ENCODE measurements at places on chromosomes 2 and 18.

GRCh38 chr2:145289946-145290345, 770.0 kb upstream of the ZEB2 start:
- no peak for DNase-seq

- no peak for DNase-seq
Measured at GRCh38 chr2:32768387-32769174, 140.7 kb downstream of the TTC27 start.

GRCh38 chr2:5945742-5946141, 253.6 kb downstream of the SOX11 start:
- no peak for DNase-seq

DNA sequence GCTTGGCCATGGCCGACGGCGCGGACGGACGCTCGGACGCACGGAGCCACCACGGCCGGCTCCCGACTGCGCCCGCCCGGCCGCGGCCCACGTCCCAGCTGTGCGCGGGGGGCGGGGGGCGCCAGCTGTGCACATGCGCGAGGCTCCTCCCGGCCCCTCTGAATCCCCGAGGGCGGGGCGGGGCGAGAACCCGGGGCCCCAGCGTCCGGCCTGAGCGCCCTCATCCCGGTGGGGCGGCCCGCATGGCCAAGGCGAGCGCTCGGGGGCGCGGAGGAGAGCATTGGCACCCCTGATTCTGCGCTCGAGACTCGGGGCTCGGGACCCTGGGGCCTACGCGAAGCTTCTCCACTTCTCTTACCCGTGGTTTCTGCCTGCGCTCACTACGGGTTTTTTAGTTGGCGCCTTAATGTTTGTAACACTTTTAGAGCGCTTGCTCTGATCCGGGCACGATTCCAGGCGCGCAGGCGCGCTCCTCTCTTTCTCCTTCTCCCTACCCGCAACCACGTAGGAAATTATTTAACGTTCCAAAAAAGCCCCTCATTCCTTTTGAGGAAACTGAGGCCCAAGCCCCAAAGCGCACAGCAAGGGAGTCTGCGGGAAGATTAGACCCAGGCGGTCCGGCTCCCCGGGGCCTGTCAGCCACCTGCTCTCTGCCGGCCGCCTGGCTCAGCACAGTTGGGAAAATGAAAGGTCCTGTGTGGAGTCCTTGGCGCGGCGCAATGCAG, at the start of gene PXDN:
Gene PXDN (minus strand): TSS at position 70 of the 725 bp plus-strand sequence. CDS start 60 bp downstream, at position 10.
- DNase-seq = no peak

DNA sequence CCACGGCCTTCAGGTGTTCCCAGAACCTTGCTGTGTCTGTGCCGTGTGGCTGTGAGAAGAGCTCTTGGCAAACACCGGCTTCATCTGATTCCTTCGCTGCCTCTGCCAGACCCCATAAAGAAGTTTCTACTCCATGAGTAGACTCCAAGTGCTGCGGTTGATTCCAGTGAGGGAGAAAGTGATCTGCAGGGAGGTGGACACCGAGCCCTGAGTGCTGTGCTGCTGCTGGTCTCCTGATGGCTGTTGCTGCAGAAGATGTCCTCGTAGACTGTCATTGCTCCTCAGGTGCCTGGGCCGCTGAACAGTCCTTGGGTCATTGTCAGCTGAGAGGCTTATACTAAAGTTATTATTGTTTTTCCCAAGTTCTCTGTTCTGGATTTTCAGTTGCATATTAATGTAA, 19.6 kb downstream of the ASB1 start:
- no peak for DNase-seq

GRCh38 chr2:100273387-100273786, 48.9 kb downstream of the LONRF2 start:
- no peak for DNase-seq

DNA sequence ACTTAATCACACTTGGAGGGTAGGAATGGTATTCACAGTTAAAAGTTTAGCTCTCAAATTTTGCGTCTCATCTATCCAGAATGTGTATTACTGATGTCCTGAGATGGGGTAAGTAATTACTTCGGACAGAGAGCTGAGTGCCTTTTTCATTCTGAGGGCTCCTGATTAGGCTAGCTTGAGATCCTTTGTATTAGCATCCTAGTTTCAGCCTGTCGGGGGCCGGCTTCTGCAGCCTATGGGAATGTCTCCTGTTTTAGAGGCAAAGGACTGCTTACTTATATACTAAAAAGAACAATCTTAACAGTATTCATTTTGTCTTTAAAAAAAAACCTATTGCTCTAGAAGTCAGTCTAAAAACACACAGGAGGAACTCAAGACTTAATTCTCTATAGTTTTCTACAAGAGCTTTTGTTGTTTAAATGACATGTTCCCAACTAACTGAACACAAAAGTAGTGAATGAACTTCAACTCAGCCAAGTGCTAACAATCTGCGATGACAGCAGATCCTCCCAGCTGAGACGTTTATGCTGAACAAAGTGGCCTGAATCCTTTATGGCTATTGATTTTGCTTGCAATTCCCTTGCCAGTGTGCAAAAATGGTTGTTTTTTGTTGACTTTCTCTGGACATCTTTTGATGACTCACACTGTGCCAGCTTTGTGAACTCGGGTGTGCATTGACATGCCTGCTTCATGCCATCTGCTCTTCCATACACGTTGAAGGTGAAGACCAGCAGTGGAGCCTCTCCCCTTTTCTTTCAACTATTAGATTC, 118.7 kb downstream of the LYPD6B start:
- no peak for DNase-seq

- no peak for DNase-seq
Measured at GRCh38 chr2:227888289-227888688, 16.9 kb downstream of the DAW1 start.

DNA sequence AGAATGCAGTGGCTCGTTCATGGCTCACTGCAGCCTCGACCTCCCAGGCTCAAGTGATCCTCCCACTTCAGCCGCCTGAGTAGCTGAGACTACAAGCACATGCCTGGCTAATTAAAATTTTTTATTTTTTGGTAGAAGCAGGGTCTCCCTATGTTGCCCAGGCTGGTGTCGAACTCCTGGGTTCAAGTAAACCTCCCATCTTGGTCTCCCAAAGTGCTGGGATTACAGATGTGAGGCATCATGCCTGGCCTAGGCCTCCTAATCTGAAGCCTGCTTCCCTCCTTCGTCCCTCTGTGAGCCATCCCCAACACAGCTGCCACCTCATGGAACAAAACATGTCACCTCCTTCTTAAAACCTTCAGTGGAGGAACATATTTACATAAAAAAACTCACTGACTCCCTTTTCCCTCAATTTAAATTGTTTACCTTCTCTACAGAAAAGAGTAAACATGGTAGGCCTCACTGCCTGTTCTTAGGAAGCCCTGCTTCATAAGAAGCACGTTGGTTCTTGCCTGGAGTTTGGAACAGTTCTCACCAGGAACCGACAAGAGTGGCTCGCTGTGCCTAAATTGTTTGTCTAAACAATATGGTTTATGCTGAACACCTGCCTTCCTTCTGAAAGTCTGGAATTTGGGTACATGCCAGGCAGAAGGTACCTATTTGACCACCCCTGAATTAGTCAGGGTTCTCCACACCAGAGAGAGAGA, 12.1 kb upstream of the RHOB start:
- no peak for DNase-seq

DNA sequence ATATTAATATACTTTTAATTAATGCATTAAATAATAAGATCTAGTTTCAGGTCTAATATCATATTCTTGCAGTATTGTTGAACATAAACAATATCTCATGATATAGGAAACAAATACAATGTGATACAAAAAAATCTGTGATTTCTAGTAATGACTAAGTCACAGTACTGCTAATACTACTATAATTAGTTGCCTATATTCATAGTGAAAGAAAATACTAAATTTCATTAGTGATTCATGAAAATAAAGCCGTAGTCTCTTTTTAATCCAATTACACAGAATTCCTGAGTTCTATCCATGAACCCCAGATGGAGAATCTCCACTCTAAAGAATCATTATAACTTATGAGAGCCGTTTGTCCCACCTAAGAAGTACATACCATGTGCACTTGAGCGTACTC, 266.3 kb upstream of the ACVR2A start:
- DNase-seq = no peak

DNA sequence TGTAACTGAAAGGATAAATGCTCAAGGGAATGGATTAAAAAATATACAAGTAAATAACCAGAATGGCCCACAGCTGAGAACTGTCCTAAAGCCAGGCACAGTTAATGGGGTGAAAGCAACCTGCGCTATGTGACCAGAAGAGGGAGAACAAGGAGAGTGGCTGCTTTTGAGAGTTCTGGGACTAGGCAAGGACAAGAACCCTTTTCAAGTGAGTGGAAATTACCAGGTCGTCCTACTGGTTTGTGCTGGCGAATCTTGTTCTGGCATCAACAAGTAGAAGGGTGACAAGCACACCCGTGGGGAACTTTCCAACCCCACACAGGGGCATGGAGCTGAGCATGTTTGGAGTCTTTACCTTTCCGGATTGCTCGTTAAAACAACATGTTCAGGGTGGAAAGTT, 82.8 kb downstream of the TMEM17 start:
- DNase-seq = no peak

- no peak for DNase-seq
Measured at GRCh38 chr18:22702806-22703205, 230.3 kb upstream of the RBBP8 start.

GRCh38 chr2:105824446-105824845, 79.7 kb downstream of the NCK2 start:
- no peak for DNase-seq

GRCh38 chr18:905948-906415, 1.3 kb downstream of the ADCYAP1 start:
- DNase-seq = no peak

GRCh38 chr2:29218550-29219125, 103.4 kb downstream of the CLIP4 start:
- no peak for DNase-seq

DNA sequence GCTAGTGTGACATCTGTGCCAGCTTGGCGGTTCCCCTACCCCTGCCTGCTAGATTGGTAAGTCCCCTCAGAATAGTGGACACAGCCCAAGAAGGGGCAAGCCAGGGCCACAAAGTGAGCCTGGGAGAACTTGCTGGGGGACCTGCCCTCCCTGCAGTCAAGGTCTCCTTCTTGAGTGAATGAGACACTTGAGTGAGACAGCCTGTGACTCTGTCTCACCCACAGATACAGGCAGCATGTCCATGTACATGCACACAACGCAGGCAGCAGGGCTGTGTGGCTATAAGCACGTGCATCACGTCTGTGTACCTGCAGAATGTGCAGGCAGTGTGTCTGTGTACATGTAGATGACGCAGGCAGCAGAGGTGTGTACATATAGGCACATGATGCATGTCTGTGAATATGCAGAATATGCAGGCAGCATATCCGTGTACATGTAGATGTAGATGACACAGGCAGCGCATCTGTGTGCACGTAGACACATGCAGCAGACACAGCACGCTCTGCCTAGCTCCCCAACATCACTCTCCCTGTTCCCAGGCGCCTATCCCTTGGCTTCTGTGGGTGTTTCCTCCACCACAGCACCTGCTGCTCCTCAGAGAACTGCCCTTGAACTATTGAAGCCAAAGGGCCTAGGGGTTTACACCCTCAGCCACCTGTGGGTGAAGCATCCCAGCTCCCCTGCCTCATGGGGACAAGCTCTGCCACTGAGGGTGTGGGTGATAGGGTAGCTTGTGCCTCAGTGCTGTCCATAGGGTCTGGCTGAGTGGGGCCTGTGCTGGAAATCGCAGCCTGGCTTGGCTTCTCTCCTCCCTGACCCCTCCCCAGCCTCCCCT, 147.2 kb upstream of the TWIST2 start:
- no peak for DNase-seq

- no peak for DNase-seq
Measured at GRCh38 chr18:35982409-35983114, 10.1 kb downstream of the RMP24 start.

DNA sequence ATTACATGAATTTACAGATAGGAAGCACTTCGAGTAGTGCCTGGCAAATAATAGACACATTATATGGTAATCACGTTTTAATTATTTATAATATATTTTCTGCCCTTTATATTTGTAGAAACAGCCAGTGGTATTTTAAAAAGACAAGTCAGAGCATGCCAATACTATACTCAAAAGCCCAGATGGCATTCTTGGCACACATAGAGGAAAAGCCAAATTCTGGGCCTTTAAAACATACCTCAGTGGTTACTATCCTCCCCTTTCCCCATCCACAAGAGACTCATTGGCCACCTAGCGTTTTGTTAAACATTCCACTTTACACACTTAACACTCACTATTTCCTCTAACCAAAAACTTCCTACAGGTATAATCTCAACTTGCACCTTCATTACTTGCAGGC, 63.3 kb upstream of the ZNF804A start:
- no peak for DNase-seq

DNA sequence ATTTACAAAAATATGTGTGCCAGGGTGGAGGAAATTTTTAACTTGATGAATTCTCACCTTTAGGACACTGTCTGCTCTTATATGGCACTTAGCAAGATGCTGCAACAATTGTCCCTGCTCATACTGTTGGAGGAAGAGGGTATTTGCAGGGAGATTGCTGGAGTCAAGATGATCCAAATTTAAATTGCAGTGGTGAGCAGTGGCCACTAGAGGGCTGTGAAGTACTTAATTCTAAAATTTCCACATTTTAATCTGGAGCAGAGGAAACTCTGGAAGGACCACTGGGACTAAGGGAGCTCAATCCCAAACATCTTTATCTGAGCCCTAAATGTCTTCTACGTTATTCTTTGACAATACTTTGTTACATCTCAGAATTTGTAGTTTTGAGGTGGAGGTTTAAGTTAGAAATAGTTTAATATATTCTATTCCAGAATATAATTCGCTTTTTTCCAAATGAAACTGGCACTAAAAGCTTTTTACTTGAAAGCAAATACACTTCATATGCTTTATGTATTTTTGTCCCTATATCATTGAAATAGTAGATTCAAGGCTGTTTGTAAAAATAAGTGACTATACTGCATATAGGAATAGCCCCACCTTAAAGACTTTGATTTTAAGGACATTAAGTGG, 33.0 kb upstream of the PTH2R start:
- DNase-seq = no peak

DNA sequence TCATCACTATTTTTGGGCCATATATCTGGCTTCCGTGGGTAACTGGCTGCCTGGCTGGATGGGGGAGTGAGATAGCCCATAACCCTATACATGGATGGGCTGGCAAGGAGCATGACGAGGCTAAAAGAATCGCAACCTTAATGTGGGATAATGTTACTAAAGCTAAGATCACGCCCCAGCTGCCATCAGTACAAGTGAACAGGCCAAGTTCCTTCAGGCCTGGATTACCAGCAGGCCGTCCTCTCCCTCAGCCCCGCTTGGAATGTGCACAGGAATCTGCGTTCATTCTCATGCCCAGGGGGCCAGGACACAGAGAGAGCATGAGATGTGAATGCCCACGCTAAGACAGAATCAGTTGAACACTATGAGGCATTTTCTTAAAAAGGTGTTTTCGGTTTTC, 34.7 kb downstream of the RMC1 start:
- DNase-seq = no peak

GRCh38 chr2:222982010-222982908, 69.7 kb upstream of the KCNE4 start:
- no peak for DNase-seq

DNA sequence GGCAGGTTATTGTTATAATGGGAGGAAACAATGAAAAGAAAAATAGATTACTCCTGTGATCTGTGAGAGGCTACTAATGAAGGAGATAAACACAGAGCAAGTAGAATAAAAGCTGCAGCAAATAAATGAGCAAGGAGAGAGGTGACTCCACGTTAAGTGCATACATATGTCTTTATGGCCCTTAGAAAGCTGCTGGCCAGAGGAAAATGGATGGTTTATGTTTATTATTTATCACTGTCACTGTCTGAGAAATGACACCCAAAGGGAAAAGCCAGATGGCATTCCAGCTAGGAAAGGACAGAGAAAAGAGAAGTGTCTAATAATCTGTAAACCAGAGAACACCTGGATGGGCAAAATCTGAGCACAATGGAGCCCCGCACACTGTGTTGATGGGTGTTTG, 122.9 kb upstream of the DDX18 start:
- no peak for DNase-seq

Measured in CD4-positive, CD25-positive, alpha-beta regulatory T cell (primary cell).